Stromal cell of bone marrow (primary cell): ENCODE measurements at places on chromosomes 2 and 18.

- DNase-seq = peak; percentile 92
Observed at GRCh38 chr2:236776695-236777251, 207.1 kb downstream of the ACKR3 start.

- DNase-seq = peak; percentile 3
Observed at GRCh38 chr2:23204685-23205242, 180.2 kb upstream of the KLHL29 start.

DNA sequence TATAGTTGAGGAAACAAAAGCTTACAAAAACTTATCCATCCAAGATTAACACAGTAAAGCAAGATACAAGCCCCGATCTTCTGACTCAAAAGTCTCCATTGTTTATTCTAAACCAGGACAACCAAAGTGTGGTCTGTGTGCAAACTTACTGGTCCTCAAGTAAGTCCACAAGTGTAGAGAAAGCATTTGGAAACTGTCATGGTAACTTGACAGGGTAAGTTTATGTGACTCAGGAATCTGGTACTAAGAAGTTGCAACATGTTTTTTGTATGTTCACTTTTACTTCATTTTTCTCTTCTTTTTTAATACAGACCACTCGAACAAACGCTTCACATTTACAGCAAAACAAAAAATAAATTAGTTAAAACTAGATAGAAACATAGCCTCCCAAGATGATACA lies 9.4 kb downstream of the MBD2 start:
- peak; percentile 43 for DNase-seq

GRCh38 chr2:216829533-216829932 lies 30.3 kb downstream of the TNP1 start:
- peak; percentile 61 for DNase-seq

DNA sequence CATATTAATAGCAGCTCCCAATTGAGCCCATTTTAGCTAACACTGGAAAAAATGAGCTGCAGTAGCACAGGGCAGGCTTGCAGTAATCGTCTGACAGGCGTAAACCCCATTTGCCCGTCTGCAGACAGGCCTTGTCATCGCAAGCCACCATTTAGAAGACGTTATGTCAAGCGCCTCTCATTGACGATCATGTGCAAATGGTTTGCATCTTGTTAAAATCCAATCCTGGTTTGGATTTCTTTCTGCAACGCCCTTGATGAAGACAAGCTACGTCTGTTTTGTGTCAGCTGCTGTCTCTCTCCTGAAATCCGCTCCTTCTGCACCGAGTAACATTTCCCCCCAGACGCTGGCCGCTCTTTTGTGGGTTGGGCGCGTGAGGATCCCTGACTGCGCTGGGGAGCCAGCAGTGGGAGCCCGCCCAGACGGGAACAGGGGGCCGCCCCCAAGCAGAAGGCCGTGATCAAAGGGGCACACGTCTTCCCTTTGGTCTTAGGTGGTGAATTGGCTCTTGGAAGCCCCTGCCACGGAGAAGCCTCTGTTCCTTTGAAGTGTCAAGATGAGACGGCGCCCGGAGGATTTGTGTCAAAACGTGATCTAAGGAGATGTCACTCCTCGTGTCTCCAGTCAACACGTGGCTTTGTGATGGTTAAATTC lies 84.2 kb upstream of the GPC1 start:
- DNase-seq = no peak
